Stimulated activated CD8-positive, alpha-beta memory T cell treated with anti-CD3 and anti-CD28 coated beads, Interleukin-15, amount 100 ng/mL, for 48 hours (primary cell): ENCODE measurements at places on chromosomes 11 and 22.

- peak; percentile 30 for DNase-seq
These were observed 30.1 kb downstream of the NAV2 start for GRCh38 chr11:19742588-19743292.

- DNase-seq, result no peak
These were observed 8.0 kb upstream of the MRPL16 start for GRCh38 chr11:59818572-59818971.

GRCh38 chr22:49735901-49736421, 91.7 kb downstream of the BRD1 start:
- no peak for DNase-seq

- DNase-seq, result no peak
These were observed 8.5 kb downstream of the ACAD8 start for GRCh38 chr11:134261626-134262488.

DNA sequence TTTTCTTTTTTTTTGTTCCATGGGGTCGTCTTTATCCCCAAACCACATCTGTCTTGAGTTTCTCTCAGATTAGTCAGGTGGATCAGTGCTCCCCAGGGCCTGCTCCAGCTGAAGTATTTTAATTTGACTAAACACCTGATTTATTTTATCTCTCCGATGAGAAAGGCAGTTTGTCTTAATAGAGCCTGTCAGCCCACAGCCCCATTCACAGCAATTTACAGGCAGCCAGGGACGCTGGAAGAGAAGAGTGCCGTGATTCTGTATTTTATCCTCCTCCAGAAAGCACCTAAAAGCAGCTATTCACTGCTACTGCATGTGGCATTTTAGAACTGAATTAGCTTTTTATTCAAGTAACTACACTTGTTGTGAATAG, 164.5 kb downstream of the SOX6 start:
- no peak for DNase-seq

- no peak for DNase-seq
These were observed 79.2 kb downstream of the OSBP2 start for GRCh38 chr22:30773919-30774318.

DNA sequence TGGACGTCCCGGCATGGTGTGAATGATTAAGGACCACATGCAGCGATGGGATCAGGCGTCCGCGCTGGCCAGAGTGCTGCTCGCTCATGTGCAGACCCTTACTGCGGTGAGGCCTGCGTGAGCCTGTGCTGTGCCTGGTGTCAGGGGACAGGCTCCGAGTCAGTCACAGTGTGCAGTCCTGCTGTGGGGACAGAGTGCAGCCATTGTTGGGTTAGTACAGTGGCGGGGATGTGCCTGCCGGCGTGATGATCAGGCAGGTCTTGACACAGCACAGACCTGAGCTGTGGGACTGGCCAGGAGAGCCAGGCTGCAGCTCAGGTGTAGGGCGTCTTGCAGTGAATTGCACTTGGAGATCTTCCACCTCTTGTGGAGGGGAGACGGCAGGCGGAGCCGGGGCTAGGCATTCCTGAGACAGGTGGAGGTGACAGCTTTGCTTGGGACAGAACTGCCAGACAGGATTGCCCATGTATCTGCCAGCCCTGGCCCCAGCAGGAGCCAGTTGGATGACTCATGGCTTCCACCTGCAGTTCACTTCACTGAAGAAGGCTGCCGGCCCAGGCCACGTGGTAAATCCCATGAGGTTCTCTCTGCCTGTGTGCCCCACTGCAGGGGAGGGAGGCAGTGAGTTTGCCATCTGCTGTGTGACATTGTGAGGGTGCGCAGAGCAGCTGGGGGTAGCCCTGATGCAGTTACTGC, 17.3 kb downstream of the TRMU start:
- no peak for DNase-seq

DNA sequence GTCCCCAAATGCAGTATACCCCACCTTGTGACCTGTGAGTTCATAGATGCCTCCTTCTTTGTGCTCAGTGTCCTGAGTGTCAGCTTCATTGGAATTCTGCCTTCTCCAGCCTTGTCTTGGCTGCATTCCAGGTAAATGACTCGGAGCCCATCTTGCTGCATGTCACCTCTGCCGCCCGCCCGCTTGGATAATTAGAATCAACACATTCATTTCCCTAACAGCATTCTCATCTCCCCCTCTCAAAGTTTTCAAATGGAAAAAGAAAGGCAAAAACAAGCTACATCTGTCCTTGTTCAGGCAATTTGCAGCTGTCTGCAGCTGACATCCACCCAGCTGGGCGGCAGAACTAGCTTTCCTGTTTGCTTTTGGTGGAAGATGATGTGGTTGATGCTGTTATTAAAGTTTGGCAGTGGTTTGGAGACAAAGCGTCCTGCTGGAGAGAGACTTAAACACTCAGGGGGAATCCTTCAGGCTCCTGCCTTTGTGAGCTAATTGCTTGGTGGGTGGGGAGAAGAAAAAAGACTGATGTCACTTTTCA, 198.8 kb upstream of the SEZ6L start:
- no peak for DNase-seq

GRCh38 chr11:25655636-25656035, 676.3 kb upstream of the ANO3 start:
- DNase-seq, result no peak

DNA sequence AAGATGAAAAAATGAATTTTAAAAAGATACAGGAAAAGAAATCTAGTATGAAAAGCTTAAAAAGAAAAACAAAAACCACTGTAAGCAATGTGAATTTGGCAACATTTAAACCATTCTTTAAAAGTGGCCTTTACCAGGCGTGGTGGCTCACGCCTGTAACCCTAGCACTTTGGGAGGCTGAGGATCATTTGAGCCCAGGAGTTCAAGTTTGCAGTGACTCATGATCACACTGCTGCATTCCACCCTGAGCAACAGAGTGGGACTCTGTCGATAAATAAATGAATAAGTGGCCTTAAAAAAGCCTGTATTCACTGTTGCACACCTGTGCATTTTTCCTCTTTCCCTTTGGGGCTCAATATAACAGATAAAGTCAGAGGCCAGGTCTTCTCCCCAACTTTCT, 69.2 kb downstream of the RAB30 start:
- no peak for DNase-seq

- no peak for DNase-seq
These were observed 33.5 kb downstream of the POU2F3 start for GRCh38 chr11:120273432-120273831.

GRCh38 chr22:36577019-36577418, 48.1 kb upstream of the EIF3D start:
- no peak for DNase-seq

DNA sequence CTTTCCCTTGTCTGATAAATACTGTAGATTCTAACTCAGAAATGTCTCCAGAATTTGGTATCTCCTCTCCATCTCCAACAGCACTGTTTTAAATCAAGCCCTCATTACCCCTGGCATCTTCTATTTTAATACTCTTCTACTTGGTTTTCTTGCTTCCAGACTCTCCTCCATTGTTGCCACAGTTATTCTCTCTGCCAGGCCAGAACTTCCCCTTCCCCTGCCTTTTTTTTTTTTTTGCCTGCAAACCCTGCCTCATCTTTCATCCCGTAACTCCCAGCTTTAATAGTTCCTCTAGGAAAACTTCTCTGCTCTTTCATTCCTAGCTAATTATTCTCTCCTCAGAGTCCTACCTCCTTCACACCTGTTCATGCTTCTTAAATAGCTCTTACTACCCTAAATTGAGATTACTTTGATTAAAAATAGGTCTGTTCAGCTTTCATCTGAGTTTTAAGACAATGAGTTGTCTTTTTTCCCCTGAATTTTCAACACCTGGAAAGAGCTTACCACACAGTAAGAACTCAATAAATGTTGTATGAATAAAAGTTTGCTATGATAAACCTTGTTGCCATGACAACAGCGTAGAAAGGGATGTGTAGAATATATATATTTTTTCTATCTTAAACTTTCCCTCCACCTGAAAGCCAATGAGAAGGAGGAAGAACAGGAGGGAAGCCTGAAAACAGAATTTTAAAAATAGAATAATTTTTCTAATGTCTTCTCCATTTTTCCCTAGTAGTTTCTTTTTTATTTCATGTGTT, 3.6 kb downstream of the IL18 start:
- DNase-seq, result no peak
